T-cell (primary cell): ENCODE measurements at places on chromosomes 12 and 14.

- DNase-seq: no peak
Measured at GRCh38 chr12:95557625-95558024, 6.3 kb upstream of the USP44 start.

- no peak for DNase-seq
Measured at GRCh38 chr12:15863984-15864383, 18.2 kb upstream of the STRAP start.

DNA sequence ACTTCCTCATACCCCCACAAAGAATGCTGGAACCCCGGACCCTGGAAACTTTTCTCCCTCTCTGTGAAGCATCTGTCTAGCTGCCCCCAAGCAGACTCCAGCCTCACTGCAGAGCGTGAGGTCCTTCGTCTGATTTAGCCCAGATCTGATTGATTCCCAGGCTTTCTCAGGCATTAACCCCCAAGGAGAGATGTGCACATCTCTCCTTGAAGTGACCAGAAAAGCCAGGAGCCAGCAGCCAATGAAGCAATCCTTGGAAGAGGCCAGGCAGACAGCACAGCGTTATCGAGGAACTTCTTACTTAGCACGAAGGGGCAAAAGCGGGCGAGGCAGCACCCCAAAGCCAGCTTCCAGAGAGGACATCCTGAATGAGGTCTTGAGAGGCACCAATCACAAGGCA, 100.7 kb downstream of the ZFP36L1 start:
- DNase-seq: no peak

DNA sequence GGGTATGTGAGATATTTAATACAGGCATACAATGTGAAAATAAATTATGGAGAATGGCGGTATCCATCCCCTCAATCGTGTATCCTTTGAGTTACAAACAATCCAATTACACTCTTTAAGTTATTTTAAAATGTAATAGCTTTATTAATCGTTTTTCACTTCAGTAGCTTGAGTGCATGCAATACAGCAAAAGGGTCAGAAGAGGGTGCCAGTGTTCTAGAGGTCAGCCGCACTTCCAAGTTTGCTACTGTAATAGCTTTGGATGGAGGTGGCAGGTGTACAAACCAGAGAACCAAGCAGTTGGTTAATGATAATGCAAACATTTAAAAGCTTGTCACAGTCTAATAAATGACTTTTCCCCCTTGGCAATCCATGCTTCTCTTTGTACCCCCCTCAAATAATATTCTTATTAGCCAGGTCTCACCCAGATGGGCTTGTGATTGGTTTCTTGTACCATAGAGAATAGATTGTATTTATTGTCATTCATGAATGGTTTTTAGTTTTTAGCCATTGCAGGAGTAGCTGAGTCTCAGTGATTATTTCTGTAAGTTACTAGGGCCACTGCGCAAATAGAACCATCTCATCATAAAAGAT, 127.0 kb downstream of the ERC1 start:
- peak; percentile 42 for DNase-seq

DNA sequence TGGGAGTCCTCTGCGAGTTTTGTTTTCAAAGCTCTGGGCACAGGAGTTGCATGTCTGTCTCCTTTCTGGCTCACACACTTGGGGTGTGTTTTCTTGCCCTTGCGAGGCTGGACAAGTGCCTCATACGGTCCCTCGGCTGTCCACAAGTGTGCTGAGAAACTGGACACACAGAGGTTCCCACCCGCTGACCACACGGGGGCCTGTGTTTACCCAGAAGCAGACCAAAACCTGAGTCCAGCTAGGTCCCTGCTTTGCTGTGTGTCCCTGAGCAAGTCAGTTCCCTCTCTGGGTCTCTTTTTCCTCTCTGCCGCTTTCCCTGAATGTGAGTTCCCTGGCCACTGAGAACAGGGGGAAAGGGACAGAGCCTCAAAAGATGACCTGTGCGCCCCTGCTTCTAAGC, 678 bp upstream of the OAS2 start:
- DNase-seq: no peak

GRCh38 chr14:104356738-104357688, 218.6 kb downstream of the KIF26A start:
- DNase-seq: no peak

- no peak for DNase-seq
Measured at GRCh38 chr14:85554106-85554505, 24.2 kb downstream of the FLRT2 start.

GRCh38 chr14:100438678-100439592, 115.8 kb downstream of the SLC25A47 start:
- no peak for DNase-seq

DNA sequence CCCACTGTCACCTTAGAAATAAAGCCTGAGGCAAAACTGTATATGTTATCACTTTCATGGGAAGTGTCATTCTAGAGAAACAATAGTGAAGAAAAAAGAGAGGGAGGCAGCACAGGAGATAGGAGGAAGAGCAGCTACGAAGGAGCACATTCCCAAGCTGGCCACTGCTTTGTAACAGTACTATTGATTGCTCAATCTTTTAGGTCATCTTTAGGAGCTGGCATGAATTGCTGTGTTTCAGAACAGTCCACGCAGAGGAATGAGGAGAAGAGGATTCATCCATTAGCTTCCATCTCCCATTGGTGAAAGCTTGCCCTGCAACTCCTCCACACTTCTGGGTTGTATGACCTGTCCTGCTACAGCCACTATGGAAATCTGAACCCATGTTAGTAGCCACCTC, 372.5 kb upstream of the DDHD1 start:
- no peak for DNase-seq

GRCh38 chr12:2265461-2266167, 212.8 kb downstream of the CACNA1C start:
- DNase-seq: no peak

- no peak for DNase-seq
Measured at GRCh38 chr14:100063314-100063941, 1.8 kb upstream of the EVL start.

GRCh38 chr14:76682367-76682766, 78.9 kb upstream of the VASH1 start:
- DNase-seq: no peak

GRCh38 chr14:92649066-92649465, 99.4 kb downstream of the LGMN start:
- DNase-seq: no peak

DNA sequence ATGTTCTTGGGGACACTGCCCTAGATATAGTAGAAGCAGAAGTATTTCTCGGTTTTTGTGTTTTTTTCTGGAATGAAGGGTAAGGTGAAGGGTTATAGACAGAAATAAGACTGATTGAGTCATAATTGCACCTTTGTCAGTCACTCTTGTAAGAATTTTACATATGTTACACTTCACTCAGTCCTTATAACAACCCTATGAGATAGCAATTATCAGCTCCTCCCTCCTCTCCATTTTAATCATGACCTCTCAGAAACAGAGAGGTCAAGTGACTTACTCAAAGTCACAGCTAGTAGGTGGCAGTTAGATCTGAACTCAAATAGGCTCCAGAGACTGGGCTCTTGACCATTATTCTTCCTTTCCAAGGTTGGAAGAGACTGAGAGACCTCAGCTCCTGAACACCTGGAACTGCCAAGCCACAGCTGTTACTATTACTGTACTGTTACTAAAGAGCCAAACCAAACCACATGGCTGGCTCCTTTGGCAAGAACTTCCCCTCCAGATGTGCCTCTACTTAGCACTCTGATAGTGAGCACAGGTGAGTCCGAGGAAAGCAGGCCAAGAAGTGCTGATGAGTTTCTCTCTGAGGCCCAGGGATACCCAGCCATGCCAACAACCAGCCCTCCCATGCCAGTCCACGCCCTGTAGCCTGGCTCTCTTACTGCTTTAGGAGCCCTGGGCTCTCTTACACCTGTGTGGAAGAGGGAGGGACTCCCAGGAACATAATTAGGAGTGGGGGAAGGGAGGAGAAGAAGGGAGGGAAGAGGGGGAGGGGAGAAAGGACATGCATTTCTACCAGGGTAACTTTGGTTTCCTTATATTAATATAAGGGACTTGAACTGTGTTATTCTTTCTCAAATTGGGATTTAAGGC, 121.3 kb downstream of the CRADD start:
- DNase-seq: no peak

GRCh38 chr14:104304451-104305351, 166.3 kb downstream of the KIF26A start:
- no peak for DNase-seq

- no peak for DNase-seq
Measured at GRCh38 chr12:131963381-131963780, 13.6 kb downstream of the EP400 start.

DNA sequence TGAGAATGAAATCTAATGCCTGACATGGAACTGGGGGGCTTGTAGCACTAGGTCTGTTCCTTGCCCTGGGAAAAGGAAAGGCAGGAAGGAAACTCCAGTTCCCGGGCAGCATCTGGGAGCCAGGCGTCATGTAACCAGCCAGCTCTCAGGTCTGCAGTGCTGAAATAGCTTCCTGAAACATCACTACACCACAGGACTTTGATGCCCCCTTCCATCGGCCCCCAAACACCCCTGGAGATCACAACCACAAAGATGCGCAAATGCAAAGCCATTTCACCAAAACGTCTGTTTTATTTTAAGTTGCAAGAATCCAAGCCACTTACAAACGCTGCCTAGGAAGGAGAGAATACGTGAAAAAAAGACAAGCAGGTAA, 40.9 kb downstream of the KCTD10 start:
- no peak for DNase-seq

DNA sequence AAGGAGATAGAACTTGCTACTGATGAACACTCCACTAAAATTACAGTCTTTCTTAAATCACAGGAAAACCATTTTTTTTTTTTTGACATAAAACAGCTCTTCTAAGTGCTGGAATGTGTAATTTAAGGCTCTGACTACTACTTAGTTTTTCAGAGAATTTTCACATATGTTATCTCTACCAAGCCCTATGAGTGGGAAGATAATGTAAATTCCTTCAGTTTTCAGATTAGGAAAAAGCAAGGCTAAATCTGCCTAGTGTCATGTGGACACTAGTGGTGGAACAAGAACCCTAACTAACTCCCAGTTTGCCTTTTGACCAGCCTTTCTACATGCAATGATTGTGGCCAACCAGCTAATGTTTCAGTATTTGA, 37.3 kb upstream of the CSRP2 start:
- no peak for DNase-seq

DNA sequence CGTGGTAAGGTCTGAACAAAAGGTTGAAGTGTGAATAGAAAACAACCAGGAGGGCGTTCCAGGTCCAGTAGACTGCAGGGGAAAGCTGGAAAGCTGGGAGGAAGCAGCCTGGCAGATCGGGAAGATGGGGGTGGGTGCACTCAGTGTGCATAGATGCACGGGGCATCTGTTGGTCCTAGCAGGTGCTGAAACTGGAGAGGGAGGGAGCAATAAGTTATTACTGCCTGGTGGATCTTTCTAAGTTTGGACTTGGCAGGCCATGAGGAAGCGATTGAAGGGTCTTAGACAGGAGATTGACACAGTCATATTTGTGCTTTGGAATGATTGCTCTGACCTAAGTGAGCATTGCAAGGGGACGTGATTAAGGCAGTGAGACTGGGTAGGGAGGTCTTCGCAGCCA, 194.4 kb downstream of the EFCAB11 start:
- DNase-seq: no peak

DNA sequence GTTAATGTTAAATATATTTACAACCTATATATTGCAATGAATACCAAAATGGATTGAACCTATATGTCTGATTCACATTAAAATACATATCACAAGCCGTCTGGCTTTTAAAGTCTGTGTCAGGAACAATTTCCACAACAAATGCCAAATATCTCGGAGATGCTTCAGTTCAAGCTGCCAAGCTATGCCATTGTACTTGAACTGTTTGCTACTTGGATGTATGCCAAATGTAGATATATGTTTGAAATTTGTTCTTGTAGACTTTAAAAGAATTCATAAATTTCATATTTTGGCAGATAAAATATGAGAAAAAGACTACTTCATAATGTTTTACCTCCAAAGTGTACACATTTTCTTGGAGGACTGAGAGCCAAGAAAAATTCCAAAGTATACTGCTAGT, 37.0 kb downstream of the WASHC3 start:
- DNase-seq: no peak

DNA sequence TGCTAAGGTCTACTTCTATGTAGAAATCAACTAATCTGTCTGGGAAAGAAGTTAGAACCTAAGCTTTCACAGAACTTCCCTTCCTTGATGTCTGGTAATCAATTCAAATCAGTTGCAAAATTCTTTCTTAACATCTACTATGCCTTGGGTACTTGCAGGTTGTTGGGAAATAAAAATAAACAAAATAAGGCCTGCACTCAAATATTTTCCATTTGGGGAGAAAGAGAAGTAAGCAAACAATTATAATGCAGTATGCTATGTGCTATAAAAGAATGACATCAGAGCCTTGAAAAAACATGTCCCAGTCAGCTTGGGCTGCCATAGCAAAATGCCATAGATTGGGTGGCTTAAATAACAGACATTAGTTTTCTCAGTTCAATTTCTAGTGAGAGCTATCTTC, 425.9 kb upstream of the DCN start:
- DNase-seq: no peak

DNA sequence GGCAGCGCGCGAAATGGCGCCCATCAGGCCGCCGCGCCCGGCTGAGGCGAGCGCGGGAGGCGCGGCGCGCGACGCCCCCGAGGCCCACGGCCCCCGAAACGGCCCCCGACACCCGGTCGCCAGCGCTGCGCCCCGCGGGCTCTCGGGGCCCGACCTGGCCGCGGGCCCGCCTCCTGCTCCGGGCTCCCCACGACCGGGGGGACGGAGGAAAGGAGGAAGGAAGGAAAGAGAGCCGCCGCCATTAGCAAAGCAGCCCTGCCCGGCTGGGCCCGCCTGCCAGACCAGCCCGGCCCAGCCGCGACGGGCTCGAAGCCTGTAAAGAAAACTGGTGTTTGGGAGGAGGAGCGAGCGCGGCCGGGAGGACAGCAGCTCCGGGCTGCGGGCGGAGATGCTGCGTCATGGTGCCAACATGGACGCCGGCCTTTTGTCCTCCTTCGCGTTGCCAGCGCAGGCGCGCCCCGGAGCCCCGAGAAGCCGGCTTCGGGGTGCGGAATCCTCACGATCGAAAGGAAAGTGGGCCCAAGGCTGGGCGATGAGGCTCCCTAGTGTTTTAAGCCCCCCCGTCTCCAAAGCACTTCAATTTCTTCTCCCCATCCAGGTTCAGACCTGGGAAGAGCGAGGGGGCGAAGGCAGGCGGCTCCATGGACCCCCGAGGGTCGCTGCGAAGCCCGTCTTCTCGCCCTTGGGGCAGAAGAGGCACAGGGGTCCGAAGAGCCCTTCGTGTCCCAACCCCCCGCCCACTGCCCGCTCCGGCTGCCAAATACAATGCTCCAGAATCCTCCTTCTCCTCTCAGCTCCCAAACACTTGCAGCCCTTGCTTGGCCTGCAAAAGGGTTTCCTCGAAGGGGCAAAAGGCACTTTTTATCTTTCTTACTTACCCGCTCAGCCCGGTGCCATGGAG, 2.9 kb upstream of the SETD1B start:
- DNase-seq: peak; percentile 73

- DNase-seq: no peak
Measured at GRCh38 chr14:75200451-75200850, 24.0 kb upstream of the TMED10 start.

- no peak for DNase-seq
Measured at GRCh38 chr12:129665414-129665813, 238.4 kb downstream of the TMEM132D start.

- no peak for DNase-seq
Measured at GRCh38 chr12:70648191-70648590, 11.0 kb upstream of the PTPRB start.
